ENCODE measurements at places on chromosomes 13 and 19. TPM values are rescaled to one million over a fixed set of nuclear protein-coding genes. Genes with fewer than 3 reads are reported as not detected.

GRCh38 chr19:36577271-36577996 is 4.3 kb upstream of the ZNF529 start:
- no peak for DNase-seq

GRCh38 chr19:1566392-1567115 is 1.6 kb downstream of the MEX3D start:
- DNase-seq: peak; percentile 81

DNA sequence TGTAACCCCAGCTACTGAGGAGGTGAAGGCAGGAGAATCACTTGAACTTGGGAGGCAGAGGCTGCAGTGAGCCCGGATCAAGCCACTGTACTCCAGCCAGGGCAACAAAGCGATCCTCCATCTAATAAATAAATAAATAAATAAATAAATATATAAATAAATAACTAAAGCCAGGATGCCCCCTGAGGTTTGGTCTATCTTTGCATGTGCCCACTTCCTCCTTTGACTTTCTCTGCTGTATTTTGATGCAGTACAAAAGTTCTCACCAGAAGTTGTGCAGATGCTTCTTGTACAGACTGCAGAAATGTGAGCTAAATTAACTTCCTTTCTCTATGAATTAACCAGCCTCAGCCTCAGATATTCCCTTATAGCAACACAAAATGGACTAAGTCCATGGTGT is 6.5 kb upstream of the N4BP2L2 start:
- no peak for DNase-seq

DNA sequence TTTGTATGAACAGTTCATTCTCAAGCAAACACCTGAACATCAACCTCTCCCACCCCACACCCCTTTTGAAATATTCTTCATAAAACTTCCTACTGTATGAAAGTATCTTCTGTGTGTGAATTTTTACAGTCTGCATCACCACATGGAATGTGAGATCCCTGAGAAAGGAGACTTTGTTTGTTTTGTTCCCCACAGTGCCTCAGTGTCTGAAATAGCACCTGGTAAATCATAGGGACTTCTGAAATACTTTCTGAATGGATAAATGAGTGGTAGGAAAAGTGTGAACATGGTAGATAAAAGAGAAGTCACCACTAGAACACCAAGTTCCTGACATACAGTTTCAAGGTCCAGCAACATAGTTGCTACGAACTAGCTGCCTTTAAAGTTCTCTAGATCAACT is 1071.2 kb downstream of the EFNB2 start:
- no peak for DNase-seq

DNA sequence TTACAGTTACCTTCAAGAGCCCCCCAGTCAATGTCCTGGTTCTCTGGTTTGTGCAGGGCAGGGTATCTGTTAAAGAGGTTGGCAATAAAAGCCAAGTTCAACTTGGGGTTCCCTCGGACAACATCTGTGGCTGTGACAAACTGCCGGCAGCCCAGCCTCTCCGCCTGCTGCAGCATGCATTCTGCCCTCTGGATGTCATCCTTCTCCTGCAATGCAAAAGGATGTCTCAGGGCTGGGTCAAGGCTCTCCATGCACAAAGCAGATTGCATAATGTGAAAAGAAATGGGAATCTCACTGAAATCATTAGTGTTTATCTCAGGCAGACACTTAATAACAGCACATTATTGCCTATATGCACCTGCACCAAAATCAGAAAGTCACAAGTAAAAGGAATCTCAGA is 35.1 kb downstream of the LCP1 start:
- no peak for DNase-seq

GRCh38 chr13:110272651-110273050 is 34.3 kb downstream of the COL4A1 start:
- no peak for DNase-seq

DNA sequence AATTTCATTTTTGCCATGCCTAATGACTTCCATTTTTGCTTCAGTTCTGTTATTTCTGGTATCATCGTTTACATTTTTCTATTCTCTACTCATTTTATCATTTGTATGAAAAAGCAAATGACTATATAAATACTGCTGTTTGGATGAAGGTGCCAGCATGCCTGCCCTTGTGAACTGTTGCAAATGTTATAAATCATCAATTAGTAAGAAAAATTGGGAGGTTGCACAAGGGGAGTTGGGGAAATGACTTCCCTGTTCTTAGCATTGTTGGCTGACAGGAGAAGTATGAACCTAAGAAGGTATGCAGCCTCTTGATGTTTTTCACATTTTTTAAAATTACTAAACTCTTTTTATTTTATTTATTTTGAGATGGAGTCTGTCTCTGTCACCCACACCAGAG is 15.1 kb downstream of the SAFB start:
- DNase-seq: no peak

GRCh38 chr13:49098771-49099512 is 121.2 kb upstream of the MLNR start:
- DNase-seq: no peak

GRCh38 chr13:68026077-68026476 is 795.9 kb upstream of the PCDH9 start:
- no peak for DNase-seq

DNA sequence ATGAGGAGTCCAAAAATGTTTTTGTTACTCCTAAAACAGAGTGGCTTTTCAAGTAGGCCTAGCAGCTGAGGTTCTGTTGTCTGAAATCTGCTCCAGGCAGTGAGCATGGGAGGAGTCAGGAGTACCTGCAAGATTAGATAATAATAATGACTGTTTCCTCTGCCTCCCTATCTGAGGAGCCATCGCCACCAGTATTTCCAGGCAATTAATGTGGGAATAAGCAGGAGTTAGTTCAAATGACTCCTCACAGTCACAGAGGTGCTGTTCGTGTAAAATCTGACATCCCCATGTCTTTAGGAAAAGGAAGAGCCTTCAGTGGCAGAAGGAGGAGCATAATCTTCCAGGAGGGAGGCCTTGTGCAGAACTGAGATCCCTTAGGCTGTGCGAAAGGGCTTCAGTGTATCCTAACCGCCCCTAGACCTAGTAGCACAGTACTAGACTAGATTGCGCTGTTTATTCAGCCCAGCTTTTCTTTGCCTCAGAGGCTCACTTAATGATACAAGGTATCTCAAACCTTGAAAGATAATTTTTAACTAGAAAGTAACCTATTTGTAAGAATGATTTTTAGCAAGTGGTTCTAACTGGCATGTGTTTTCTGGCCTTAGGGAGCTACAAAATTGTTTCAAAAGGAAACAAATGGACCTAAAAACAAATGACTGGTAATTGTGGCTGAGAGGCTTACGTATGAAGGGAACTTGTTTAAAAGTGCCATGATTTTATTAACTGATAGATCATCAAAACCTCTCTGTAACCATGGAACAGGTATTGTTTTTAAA is 49.0 kb downstream of the FREM2 start:
- peak; percentile 20 for DNase-seq

- no peak for DNase-seq
Measured at GRCh38 chr13:106061781-106062180, 473.7 kb downstream of the EFNB2 start.

GRCh38 chr19:14072535-14073260 is at the start of gene MISP3:
Gene MISP3 (plus strand): TSS chr19:14072786. CDS start chr19:14073310, 524 bp downstream.
- peak; percentile 90 for DNase-seq

- no peak for DNase-seq
Measured at GRCh38 chr13:54263868-54264267, 1235.3 kb downstream of the OLFM4 start.

- DNase-seq: no peak
Measured at GRCh38 chr13:79448413-79448812, 32.5 kb upstream of the NDFIP2 start.

GRCh38 chr13:109778102-109778542 is 8.3 kb downstream of the IRS2 start:
- DNase-seq: no peak

DNA sequence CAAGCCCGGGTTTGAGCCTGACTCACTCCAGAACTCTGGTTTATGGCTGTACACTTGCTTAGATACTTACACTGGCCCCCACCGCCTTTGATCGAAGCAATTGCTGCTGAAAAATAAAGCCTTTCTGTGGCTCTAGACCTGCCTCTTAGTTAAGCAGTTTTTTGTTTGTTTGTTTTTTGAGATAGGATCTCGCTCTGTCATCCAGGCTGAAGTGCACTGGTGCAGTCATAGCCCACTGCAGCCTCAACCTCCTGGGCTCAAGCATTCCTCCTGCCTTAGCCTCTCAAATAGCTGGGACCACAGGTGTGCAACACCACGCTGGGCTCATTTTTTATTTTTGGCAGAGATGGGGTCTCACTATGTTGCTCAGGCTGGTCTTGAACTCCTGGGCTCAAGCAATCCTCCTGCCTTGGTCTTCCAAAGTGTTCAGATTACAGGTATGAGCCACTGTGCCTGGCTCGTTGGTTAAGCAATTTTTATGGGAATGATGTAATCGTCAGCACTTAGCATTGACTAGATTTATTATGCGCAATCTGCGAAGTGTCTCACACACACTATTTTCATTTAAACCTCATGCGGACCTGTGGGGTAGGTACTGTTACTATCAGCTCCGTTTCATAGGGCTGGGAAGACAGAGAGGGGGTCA is 22.2 kb downstream of the PPP2R1A start:
- no peak for DNase-seq

GRCh38 chr19:7340959-7341837 is 7.5 kb upstream of the ARHGEF18 start:
- DNase-seq: peak; percentile 77

GRCh38 chr13:98791611-98792010 is 39.1 kb upstream of the SLC15A1 start:
- no peak for DNase-seq

DNA sequence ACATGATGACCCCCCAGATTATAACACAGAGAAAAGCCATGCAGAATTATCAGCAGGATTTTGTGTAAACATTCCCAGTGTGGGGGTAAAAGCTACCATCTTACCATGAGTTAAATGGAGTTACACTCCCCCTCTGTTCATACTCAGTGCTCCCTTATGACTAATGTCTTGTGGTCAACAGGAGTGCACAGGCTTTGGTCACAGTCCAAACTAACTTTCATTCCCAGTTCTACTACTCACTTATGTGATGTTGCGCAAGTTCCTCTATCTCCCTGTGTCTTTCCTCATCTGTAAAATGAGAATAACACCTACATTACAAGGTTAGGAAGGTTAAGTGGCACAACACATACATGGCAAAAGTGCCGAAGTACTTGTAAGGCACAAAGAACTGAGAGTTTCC is 277.9 kb downstream of the RBM26 start:
- DNase-seq: no peak

DNA sequence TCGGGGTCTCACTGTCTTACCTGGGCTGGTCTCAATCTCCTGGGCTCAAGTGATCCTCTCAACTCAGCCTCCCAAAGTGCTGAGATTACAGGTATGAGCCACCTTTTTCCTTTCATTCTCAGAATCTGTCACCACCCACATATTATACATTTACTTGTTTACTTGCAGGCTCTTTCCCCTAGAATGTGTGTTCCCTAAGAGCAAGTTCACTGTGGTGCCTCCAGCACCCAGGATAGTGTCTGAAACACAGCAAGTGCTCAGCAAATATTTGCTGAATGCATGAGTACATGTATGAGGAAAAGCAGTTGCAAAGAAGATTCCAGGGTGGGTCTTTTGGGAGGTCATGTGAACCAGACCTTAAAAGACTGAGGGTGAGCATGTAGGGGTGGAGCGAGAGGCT is 96.8 kb downstream of the RGCC start:
- DNase-seq: no peak

The DPP9 gene
- 41.9 TPM for total RNA-seq

The SHISA7 gene
- total RNA-seq: not detected

The LILRA5 gene
- total RNA-seq: not detected

The DDX39A gene
- 89.7 TPM for total RNA-seq

The MYH14 gene
- 159 TPM for total RNA-seq

The NALCN gene
- total RNA-seq: 2.9 TPM

The AZU1 gene
- not detected for total RNA-seq

The C13orf42 gene
- total RNA-seq: not detected

The NCAN gene
- total RNA-seq: not detected

The TSSK6 gene
- total RNA-seq: 1.8 TPM

The CDX2 gene
- not detected for total RNA-seq

The TMEM238 gene
- total RNA-seq: 44.6 TPM

The IGFL2 gene
- total RNA-seq: not detected

The PRR22 gene
- total RNA-seq: 0.54 TPM

The FAM216B gene
- total RNA-seq: not detected

Measured in thyroid gland (tissue), 4 donors.